ENCODE measurements at places on chromosomes 1 and 21. TPM values are rescaled to one million over a fixed set of nuclear protein-coding genes. Genes with fewer than 3 reads are reported as not detected.

- no peak for DNase-seq
These were observed 47.7 kb upstream of the RBM15 start for GRCh38 chr1:110291241-110292030.

GRCh38 chr1:241627453-241628259 lies 12.5 kb downstream of the CHML start:
- no peak for DNase-seq

DNA sequence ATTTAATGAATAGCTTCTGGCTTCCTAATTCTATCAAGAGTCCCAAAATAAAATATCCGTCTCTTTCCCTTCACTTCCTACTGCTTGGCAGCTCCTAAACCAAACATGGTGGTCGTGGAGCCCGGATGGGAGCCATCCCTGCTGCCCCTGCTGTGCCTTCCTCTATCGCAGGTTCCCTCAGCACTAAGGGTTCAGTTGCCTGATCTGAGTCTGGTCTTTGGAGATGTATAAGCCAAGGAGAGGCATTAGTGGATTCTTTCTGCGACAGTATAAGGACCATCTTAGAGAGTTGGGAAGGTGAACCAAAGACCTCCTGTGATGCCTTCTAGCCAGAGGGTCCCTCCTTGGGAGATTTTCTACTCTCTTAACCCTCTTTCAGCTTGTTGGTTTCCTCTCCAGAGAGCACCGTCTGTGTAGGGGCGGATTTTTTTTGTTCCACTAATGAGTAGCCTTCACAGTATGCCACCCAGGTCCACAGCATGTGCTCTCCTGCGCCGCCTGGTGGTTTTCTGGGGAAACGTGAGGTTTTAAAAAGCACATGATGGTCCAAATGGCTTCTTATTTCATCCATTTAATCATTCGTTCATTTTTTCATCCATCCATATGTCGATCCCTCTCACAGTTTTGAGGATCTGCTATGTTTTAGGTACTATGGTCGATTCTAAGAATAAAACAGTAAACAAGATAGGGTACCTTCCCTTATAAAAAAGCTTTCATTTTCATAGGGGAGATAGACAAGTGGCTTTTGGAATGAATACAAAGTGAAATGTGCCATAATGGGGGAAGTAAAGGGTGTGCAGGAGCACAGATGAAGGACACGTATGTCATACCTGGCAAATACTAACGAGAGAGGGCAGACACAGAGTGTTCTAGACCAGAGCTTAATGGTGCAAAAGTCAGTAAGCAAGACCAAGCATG lies 71.0 kb downstream of the NFASC start:
- DNase-seq: no peak

DNA sequence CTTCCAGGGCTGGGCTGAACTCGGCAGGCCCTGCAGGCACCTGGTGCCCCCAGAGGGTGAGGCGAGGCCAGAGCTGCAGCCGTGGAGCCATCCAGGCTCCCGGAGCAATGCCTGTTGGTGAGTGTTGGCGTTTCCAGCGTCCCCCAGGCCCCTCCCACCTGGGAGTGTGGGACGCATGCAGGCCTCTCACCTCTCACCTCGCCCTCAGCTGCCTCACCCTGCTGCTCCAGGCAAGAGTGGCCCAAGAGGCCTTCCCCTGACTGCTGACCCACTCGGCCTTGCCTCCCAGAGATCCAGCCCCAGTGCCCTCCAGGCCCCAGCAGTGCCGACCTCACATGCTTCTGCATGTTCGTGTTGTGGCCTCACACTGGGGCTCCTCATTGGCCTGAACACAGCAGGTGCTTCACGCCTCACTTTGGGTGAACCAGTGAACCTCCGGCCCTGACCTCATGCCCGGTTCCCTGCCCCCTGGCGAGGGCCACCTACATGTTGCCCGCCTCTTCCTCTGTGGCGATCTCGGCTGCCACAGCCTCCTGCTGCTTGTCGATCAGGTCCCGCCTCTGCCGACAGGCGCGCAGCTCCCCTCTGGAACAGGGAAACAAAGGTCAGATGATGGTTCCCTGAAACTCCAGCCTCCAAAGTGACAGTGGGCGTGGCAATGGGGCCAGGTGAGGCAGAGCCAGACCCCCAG lies 17.0 kb downstream of the CFAP74 start:
- no peak for DNase-seq

- DNase-seq: no peak
These were observed 701 bp upstream of the INSRR start for GRCh38 chr1:156859523-156860112.

Gene WDR64
- total RNA-seq: not detected
